RWPE2 (cell line): ENCODE measurements at places on chromosomes 7 and 10.

GRCh38 chr7:36203071-36203790 lies 50.2 kb downstream of the EEPD1 start:
- H3K27me3 ChIP-seq, result no peaks in the 10 kb centered on the region
- no peak overlapping the region for H3K4me3 ChIP-seq
- no peak overlapping the region for H3K27ac ChIP-seq

GRCh38 chr10:128438417-128439063 lies 312.3 kb upstream of the MKI67 start:
- H3K4me3 ChIP-seq, result no peak overlapping the region
- no peak overlapping the region for H3K27ac ChIP-seq
- no peak for DNase-seq
- no peaks in the 10 kb centered on the region for H3K4me1 ChIP-seq
- no peaks in the 10 kb centered on the region for H3K36me3 ChIP-seq

- peak overlapping the region; percentile 44 for H3K27ac ChIP-seq
- H3K36me3 ChIP-seq, result peaks cover 32% of the 10 kb centered on the region
- H3K4me3 ChIP-seq, result peak overlapping the region; percentile 78
- peak; percentile 55 for DNase-seq
- H3K27me3 ChIP-seq, result no peaks in the 10 kb centered on the region
- peaks cover 12% of the 10 kb centered on the region for H3K4me1 ChIP-seq
Observed at GRCh38 chr7:65980478-65981250, 1.3 kb downstream of the GUSB start.

- H3K36me3 ChIP-seq, result peaks cover 87% of the 10 kb centered on the region
- no peaks in the 10 kb centered on the region for H3K4me1 ChIP-seq
- H3K27me3 ChIP-seq, result no peaks in the 10 kb centered on the region
- H3K4me3 ChIP-seq, result no peak overlapping the region
Observed at GRCh38 chr7:99453105-99453504, 12.9 kb downstream of the ATP5MF start.

- H3K4me1 ChIP-seq, result peaks cover 23% of the 10 kb centered on the region
- no peaks in the 10 kb centered on the region for H3K27me3 ChIP-seq
Observed at GRCh38 chr10:31757831-31758230, 170.8 kb downstream of the ARHGAP12 start.

DNA sequence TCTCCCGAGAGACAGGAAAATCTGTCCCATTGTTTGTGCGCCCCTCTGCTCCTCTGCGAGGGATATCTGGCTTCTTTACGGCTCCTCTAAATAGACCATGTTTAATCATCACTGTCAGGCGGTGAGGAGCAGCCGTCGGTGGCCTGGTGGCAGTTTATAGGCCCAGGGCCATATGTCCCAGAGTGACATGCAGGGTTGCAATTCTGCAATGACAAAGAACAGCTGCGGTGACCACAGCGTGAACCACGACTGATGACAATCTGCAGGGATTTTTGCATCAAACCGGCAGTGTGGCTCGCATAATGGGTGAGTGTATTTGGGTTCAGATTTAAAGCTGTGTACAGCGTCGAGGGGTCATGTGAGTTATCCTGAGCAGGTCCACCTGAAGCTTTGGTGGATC lies 41.5 kb downstream of the GATA3 start:
- DNase-seq, result no peak
- H3K4me3 ChIP-seq, result no peak overlapping the region
- no peak overlapping the region for H3K27ac ChIP-seq
- no peaks in the 10 kb centered on the region for H3K4me1 ChIP-seq

DNA sequence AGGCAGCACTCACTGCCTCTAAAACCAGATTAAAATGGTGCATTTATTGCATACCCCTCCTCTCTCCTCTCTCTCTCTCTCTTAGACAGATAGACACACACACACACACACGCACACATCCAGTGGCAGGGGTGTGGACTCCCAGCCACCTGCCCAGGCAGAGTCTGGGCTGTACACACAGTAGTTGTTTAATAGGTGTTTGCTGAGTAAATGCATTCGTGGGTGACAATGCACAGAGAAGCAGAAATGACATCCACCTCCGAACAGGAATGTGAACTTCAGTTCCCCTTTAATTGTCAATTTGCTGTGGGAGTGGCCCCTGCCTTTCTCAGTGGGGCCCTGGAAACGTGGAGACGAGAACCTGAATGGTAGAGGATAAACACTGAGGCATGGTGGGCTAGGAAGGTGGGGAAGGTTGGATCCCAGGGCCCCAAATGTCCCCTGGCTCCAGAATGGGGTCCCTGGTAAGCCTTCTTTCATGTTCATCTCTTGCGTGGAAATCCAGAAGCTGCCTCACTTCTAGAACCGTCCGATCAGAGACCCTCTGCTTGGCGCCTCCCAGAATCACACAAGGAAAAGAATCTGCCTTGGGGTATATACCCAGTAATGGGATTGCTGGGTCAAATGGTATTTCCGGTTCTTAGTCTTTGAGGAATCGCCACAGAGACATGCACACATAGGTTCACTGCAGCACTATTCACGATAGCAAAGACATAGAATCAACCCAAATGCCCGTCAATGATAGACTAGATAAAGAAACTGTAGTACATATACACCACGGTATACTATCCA lies 58.5 kb upstream of the ECHDC3 start:
- DNase-seq, result no peak
- no peaks in the 10 kb centered on the region for H3K27me3 ChIP-seq
- H3K4me1 ChIP-seq, result peaks cover 23% of the 10 kb centered on the region

DNA sequence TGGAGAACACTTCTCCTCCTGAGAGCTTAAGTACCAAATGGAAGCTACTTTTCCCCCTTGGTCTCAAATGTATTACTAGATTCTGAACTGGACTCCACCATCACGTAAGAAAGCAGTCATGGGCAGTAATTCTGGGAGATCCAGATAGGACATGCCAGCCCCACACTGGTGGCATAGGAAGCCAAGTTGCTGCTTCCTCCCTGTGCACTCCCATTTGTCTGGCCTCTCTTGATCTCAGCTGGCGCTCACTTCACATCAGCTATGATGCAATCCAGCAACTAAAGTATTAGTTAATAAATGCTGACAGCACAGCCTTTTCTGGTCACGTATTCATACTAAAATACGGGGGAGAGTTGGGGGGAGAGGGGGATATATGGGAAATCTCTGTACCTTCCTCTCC lies 3.4 kb upstream of the IL6 start:
- no peaks in the 10 kb centered on the region; the same call in 1 of the 2 replicates for H3K36me3 ChIP-seq
- no peak overlapping the region for H3K4me3 ChIP-seq
- no peak for DNase-seq
- H3K27ac ChIP-seq, result no peak overlapping the region
- peaks cover 28% of the 10 kb centered on the region for H3K4me1 ChIP-seq

DNA sequence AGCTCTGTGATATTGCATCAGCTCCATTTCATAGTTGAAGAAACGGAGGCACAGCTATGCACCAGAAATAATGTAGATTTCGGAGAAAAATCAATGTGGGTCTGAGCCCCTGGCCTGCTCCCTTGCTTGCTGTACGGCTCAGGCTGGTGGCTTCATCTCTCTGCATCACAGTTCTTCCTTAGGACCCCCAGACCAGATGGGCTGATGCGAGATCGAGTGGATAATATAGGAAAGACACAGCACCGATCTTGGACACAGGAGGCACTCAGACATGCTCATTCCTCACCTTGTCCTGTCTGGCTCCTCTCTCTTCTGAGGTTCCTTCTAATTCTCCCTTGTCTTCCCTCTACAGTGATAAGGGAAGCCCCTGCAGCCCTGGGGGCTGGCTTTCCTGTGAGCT lies 365.9 kb upstream of the ZMIZ1 start:
- no peak overlapping the region for H3K27ac ChIP-seq
- no peaks in the 10 kb centered on the region for H3K4me1 ChIP-seq
- no peak overlapping the region for H3K4me3 ChIP-seq
- no peaks in the 10 kb centered on the region for H3K36me3 ChIP-seq
- DNase-seq, result no peak

DNA sequence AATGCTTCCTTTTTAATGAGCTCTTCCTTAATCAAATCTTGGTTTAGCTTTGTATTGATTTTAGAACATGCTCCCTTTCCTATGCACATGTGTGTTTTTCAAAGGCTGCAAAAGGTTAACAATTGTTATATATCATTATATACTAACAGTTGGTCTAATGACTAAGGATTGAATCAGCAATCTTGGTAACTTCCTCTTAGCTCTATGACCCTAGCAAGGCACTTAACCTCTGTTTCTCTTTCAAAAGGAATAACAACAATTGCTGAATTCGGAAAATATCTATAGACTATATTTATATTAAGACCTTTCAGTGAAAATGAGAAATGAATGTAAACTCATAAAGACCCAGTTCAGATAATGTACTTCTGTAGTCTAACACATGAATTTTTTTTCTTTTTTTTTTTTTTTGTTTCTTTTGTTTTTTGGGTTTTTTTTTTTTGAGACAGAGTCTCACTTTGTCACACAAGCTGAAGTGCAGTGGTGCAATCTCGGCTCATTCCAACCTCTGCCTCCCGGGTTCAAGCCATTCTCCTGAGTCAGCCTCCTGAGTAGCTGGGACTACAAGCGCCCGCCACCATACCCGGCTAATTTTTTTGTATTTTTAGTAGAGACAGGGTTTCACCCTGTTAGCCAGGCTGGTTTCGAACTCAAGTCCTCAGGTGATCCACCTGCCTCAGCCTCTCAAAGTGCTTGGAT lies 48.8 kb downstream of the HOXA1 start:
- H3K4me1 ChIP-seq, result peaks cover 12% of the 10 kb centered on the region
- no peaks in the 10 kb centered on the region for H3K36me3 ChIP-seq
- H3K27ac ChIP-seq, result peak overlapping the region; percentile 74
- no peak overlapping the region for H3K4me3 ChIP-seq
